ENCODE measurements at places on chromosomes 16 and 17.

GRCh38 chr17:27407916-27408864 lies 48.1 kb upstream of the KSR1 start:
- no peak for DNase-seq

DNA sequence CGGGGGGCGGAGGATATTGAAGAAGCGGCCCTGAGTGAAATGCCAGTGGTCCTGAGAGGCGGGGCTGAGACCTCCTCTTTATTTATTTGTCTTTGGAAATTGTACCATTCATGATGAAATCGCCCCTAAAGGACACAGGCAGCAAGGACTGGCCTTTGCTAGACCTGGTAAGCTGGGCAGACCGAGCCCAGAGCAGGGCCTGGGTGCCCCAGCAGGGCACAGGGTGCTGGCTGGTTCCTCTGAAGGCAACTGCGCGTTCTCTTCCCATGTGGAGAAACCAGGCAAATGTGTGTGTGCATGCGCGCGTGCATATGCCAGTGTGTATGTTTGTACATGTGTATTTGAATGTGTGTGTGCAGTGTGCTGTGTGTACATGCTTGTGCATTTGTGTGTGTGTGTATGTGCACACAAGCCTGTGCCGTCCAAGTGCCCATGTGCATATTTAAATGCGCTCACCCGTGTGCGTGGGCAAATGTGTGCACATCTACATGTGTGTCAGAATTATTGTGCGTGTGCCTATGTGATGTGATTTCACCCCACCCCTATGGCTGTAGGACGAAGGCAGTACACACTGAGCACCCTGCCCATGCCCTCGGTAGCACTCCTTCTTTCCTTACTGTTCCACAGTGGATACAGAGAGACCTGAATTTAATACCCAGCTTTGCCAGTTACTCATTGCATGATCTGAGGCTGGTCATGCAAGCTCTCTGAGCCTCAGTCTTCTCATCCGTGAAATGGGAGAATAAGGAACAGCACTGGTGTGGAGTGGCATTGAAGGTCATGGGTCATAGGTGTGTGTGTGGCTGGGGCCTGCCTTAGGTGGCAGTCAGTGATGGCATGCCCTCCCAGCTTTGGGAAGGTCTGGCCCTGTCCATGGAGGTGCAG lies 105.2 kb downstream of the CMIP start:
- DNase-seq, result no peak

DNA sequence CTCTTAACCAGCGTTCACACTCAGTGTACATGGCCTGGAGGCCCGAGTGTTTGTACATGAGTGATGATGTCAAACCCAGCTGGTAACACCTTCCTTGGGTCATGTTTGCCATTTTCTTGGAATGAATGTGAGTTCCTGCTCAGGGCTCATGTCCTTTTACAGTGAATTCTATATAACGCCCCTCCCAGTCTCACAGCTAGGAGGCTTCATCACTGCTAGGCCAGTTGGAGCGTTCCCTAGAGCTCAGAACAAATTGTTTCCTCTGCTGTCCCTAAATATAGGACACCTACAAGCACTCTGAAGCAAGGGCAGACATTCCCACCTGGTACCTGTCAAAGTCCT lies 5.5 kb downstream of the TIMM22 start:
- peak; percentile 20 for DNase-seq

GRCh38 chr16:13919683-13920509 lies at the start of gene ERCC4:
ERCC4 (plus strand) TSS chr16:13920154; CDS start chr16:13920166, 12 bp downstream.
- peak; percentile 100 for DNase-seq
